ENCODE measurements at places on chromosomes 7 and 10.

DNA sequence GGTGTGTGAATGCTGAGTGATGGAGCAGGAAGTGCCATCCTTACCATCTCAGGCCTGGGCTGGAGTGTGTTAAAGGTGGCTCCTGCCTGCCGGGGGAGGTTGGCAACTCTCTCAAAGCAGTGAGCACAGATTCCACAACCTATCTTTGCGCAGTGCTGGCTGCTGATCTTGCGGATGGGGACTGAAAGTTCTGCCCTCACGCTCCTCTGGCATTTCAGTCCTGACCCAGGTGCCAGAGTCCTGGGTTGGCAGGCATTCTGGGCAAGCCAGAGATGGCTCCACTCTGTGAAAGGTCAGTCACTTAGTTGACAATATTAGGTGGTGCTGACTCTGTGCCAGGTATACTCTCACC is 315.5 kb downstream of the RPS24 start:
- DNase-seq = no peak

DNA sequence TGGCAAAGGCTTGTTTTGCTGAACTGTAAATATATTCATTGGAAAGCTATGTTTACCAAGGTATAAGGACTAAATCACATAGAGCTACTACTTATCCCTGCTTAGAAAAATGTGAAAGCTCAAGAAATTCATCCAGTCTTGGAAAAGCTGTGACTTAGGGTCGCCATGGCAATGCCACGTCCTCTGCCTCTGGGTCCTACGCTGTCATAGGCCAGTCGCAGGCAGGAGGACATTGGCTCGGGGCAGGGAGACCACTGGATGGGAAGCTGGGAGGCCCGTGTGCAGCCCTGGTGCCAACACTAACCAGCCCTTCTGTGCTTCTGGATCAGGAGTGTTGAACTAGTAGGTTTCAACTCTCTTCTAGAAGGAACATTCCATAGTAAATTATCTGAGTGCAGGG is 67.3 kb upstream of the PDZD8 start:
- no peak for DNase-seq

- no peak for DNase-seq
These were observed 335.2 kb downstream of the SDK1 start for GRCh38 chr7:3636131-3636860.

DNA sequence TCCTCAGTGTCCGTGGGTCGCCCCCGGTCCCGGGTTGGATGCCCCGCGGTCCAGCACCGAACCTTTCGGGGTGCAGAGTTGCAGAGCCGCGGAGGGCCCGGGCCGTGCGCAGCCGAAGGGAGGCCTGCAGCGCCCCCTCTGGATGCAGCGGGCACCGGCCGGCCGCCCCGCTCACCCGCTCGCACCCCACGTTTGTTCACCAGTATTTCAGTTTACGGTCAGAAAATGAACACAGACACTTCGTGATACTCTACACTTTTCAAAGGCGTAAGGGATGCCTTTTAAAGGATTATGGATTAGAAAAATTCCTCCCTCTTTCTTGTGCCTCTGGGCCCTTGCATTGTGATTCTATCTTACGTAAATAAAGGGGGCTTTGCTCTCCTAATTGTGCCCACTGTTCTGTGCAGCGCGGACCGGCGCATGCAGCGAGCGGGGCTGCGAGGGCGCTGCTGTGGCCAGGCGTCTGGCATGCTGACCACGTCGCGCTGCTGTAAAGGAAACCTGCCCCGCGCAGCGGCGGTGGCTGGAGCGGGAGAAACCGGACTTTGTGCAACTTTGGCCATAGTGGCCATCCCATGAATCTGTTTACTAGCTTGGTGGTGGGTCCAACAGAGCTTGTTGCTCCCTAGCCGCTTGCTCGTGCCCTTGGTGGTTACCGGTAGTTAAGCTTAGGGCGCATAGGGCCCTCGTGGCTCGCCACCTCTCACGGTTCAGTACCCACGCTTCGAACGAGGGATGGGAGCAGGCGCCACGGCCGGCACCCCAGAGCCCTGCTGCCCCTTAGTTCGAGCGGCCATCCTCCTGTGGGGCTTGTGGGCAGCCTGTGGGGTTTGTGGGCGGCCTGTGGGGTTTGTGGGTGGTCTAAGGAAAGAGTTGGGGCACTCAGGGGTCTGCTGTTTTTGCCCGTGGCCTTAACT is 739 bp upstream of the MEST start:
- no peak for DNase-seq

- no peak for DNase-seq
These were observed 24.2 kb upstream of the PRKAG2 start for GRCh38 chr7:151900986-151901621.
